Pancreas (tissue), 10 donors: ENCODE measurements at places on chromosomes 4 and X. TPM values are rescaled to one million over a fixed set of nuclear protein-coding genes. Genes with fewer than 3 reads are reported as not detected.

Gene ATP11C
- 2.6 TPM for total RNA-seq

Gene UGT2A1
- total RNA-seq, result not detected

Gene LONRF3
- 3.6 TPM for total RNA-seq

Gene CC2D2A
- total RNA-seq, result 3.1 TPM

Gene RAB39B
- total RNA-seq, result 1.7 TPM

DNA sequence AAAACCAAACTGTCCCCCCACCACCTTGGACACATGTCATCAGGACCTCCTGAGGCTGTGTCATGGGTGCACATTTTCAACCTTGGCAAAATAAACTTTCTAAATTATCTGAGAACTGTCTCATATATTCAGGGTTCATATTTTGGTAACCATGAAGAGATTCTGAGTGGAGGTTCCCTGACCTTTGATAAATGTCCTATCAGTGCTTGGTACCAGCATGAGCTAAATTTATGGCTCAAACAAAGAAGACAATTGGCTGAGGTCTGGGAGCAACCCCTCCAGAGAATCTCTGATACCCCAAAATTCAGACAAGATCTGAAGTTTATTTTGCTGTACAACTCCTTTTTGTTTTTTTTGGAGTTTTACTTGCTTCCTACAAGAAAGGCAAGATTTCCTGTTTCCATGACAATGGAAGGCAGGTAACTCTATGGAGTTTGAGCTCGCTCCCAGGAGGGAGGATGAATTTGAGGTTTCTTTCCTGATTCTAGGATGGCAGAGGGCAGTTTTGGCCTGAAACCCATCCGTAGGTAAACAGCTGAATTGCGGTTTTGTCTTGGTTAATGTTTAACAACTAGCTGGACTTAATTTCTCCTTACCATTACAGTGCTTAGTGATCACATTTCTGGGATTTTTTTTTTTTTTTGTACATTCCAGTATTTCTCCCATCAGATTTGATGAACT lies 14.5 kb downstream of the UGT2B15 start:
- H3K27ac ChIP-seq, result no peak overlapping the region
- no peak for DNase-seq
- no peaks in the 10 kb centered on the region for H3K27me3 ChIP-seq
- H3K4me1 ChIP-seq, result peaks cover 49% of the 10 kb centered on the region

GRCh38 chr4:64200001-64200555 lies 209.2 kb downstream of the TECRL start:
- H3K4me1 ChIP-seq, result no peaks in the 10 kb centered on the region
- H3K4me3 ChIP-seq, result no peak overlapping the region
- H3K36me3 ChIP-seq, result no peaks in the 10 kb centered on the region

DNA sequence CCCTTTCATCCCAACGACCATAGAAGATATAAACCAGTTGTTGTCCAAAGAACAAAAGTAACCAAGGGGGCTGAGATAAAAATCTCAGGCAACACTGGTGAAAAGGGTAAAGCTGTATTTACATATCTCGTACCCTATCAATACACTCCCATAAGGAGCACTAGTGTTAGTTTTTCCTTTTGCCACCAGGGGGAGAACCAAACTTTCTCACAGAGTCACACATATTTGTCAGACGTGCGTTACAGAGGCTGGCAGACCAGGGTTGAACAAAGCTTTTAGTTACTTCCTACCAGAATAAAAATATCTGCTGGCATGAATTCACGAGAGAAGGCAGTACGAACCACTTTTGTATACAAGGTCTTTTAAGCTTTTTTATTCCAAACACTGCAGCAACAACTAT lies 88.3 kb downstream of the AMELX start:
- no peak overlapping the region for H3K27ac ChIP-seq
- H3K27me3 ChIP-seq, result no peaks in the 10 kb centered on the region
- no peak for DNase-seq
- H3K4me1 ChIP-seq, result no peaks in the 10 kb centered on the region
- H3K4me3 ChIP-seq, result no peak overlapping the region

DNA sequence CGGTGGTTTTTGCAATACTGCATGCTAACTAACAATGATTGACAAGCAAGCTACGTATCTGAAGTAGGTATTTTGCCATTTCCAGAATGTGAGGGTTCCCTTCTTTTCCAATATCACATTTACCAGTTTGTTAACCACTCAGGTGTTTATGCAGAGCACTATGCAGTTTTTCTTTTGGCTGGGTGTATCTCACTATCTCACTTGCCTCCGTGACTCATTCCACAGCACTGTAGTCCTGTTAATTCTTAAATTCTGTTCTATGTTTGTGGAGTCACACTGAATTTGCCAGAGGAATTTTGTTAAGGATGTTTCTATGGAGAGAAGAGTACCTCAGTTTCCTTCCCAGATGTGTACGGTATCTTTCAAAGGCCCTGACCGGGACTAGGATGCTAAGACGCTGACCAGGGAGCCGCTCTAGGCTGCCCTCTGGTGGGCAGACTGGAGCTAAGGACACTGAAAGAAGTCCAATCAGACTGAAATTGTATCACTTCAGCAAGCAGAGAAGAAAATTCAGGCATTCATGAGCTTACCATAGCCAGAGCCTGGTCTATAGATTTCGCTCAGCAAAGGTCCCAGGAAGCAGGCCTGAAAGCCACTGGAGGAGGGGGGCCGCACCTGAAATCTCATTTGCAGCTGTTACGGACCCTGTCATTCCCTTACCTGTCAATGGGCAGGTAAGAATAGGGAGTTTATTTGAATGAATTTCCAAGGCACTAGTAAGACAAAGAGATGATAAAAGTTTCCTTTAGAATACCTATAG lies 388.4 kb upstream of the SPOCK3 start:
- DNase-seq, result peak; percentile 59
- no peaks in the 10 kb centered on the region for H3K27me3 ChIP-seq
- no peak overlapping the region for H3K4me3 ChIP-seq
- no peaks in the 10 kb centered on the region for H3K36me3 ChIP-seq
- no peaks in the 10 kb centered on the region for H3K4me1 ChIP-seq

- no peaks in the 10 kb centered on the region for H3K4me1 ChIP-seq
- H3K36me3 ChIP-seq, result no peaks in the 10 kb centered on the region
- no peak for DNase-seq
Measured at GRCh38 chrX:30961387-30962174, 72.5 kb upstream of the TAB3 start.

DNA sequence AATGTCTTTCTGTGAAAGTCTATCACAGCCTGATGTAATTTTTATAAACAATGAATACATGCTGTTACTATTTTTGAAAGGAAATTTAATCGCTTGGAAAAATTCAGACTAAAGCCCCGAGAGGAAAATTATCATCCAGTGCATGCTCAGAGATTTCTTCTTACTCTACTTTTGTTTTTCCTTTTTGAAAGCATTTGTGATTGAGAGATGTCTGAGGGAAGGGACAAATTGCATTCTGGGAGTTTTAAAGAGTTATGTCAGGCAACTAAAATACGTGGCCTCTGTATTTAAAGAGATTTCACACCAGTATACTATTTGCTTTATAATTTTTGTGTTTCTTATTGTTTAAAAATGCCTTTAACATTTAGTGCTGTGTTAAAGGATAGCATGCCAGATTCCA lies 1.4 kb upstream of the ZFX start:
- H3K27ac ChIP-seq, result peak overlapping the region; percentile 99
- no peaks in the 10 kb centered on the region for H3K36me3 ChIP-seq

- H3K27me3 ChIP-seq, result no peaks in the 10 kb centered on the region
- H3K4me1 ChIP-seq, result no peaks in the 10 kb centered on the region
- no peak overlapping the region for H3K4me3 ChIP-seq
- DNase-seq, result no peak
Measured at GRCh38 chrX:140099221-140099620, 133.9 kb upstream of the CXorf66 start.

DNA sequence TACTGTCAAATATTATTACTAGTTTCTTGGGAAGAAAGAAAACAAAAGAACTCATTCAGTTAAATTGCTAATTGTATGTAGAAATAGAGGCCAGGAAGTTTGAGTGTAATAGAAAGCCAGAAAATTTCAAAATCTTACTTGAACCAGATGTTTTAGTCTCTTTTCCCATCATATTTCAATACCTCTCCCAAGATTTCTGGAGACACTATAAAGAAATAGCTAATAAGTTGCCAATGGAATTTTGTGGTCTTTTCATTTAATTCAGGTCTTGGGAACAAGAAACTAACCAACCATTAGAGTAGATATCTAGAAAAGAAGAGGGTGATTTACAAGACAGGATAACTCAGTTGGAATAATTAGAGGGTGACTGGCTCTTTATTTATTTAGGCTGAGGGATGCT lies 112.2 kb downstream of the AGTR2 start:
- H3K36me3 ChIP-seq, result no peaks in the 10 kb centered on the region
- H3K27ac ChIP-seq, result no peak overlapping the region
- DNase-seq, result no peak
- H3K4me3 ChIP-seq, result no peak overlapping the region
- no peaks in the 10 kb centered on the region for H3K4me1 ChIP-seq
- no peaks in the 10 kb centered on the region for H3K27me3 ChIP-seq

DNA sequence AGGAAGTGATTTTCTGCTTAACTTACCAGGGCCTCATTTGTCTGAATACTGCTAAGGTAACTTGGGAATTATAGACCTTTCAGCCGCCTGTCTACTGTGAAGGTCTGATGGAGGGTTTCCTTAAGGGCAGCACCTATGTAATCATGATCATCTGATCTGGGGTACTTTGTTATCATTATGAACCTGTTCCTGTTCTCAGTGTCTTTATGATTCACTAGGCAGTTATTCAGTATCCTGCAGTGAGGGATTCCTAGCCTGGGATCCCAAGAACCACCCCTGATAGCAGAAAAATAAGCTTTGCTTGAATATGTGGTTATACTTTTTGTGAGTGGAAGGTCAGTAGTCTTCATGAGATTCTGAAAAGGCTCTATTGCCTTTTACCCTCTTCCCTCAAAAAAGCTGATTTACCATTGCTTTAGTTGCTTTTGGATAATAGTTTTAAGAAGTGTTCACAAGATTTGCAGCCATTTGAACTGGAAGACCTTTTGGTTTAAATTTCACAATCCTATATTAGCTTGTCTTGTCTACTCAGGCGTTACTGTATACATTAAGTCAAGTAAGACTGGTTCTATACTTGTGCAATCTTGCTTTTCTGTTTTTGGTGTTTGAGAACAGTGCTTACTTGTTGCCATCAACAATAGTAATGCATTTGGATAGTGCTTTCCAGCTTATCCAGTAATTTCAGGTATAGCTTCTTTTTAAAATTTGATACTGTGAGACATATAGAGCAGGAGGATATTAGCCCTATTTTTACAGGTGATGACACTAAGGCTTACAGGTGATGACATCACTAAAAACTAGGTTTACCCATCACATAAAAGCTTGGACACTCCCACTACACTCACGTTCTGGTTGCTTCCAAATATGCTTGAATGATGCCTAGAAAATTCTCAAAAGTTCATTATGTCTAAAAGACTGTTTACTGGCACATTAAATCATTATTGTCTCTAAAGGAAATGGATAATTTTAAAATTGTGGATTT lies 60.0 kb downstream of the FHIP1A start:
- H3K4me3 ChIP-seq, result no peak overlapping the region
- no peak for DNase-seq
- H3K27ac ChIP-seq, result no peak overlapping the region
- peaks cover 6% of the 10 kb centered on the region for H3K4me1 ChIP-seq

DNA sequence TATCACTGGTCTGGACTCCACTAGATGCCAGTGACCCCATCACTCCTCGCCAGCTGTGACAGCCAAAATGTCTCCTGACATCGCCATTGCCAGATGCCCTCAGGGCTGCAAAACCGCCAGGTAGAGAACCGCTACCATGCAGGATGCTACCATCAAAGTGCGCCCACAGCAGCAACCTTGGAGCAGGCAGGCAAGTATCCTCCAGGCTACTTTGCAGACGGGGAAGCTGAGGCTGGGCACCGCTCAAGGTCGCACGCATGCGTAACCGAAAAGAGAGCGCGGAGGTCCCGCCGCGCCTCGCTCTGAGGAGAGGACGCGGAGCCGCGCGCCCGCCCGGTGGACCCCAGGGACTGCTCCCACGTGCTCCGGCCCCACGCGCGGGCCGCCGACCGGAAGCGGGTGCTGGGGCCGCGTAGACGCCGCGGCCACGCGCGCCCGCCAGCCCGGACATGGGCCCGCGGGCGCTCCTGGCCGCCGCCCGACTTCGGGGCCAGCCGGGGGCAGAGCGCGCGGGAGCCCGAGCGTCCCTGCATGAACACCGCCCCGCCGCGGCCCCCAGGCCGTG lies at the start of gene STS:
Gene STS, plus strand, starts transcription at position 300 of the 565 bp plus-strand sequence. CDS start 105,488 bp downstream, outside the sequence.
- DNase-seq, result peak; percentile 9
- H3K4me3 ChIP-seq, result peak within 1 kb of the TSS; percentile 77
- peak within 1 kb of the TSS; percentile 66 for H3K27ac ChIP-seq

DNA sequence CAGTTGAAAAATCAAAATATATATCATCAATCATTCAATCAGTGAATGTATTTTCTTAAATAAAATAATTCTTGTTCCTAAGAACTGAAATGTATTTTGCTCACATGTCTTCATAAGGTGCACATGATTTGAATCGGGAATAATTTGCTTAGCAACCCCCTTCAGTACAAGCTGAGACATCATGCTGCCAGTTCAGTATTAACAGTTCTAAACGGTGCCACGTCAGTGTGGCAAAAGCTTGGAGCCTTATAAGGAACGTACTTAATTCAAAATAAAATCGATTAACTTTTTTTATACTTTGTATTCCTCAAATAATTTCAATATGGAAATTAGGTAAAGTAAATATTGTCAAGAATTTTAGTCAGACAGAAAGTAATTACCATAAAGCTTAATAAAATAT lies 287.9 kb downstream of the CCSER1 start:
- no peak for DNase-seq
- H3K4me1 ChIP-seq, result no peaks in the 10 kb centered on the region
- no peak overlapping the region for H3K4me3 ChIP-seq
- H3K36me3 ChIP-seq, result no peaks in the 10 kb centered on the region

DNA sequence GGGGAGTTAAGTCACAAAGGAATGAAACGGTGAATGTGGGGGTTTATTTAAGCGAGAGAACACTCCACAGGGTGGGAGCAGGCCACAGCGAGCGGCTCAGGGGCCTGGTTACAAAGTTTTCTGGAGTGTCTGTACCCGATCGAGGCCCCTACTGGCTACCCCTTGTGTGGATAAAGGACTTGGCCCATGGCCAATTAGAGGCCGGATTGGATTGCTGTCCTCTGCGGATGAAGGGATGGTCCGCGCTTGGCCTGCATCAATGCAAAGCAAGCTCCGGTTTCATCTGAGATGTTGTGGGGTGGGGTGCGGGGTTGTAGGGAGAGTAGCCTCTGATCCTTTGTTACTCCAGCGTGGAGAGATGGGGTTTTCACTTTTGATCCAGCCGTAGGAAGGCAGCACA lies 1574.5 kb upstream of the TENM3 start:
- H3K4me3 ChIP-seq, result no peak overlapping the region
- no peaks in the 10 kb centered on the region for H3K36me3 ChIP-seq
- no peak for DNase-seq
- no peaks in the 10 kb centered on the region for H3K4me1 ChIP-seq
